ENCODE measurements at places on chromosomes 2 and 18.

- no peak for DNase-seq
These were observed 8.9 kb downstream of the AMER3 start for GRCh38 chr2:130764035-130764820.

DNA sequence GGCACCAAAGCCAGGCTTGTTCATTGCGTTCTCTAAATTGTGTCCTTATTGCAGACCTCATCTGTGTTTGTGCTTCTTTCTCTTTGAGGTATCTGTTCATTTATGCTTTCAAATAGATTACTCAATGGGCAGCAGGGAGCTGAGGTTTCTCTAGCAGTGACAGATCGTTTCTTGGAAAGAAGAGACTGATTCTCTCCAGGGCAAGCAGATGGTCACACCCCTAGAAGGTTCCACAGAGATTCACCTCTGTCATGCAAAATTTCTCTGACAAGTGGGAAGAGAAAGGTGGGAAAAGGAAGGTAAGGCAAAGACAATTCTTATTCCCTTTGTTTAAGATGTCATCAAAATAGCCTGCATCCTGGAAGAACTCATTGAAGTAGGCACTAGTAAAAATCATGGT lies 14.0 kb downstream of the DLGAP1 start:
- DNase-seq = no peak

DNA sequence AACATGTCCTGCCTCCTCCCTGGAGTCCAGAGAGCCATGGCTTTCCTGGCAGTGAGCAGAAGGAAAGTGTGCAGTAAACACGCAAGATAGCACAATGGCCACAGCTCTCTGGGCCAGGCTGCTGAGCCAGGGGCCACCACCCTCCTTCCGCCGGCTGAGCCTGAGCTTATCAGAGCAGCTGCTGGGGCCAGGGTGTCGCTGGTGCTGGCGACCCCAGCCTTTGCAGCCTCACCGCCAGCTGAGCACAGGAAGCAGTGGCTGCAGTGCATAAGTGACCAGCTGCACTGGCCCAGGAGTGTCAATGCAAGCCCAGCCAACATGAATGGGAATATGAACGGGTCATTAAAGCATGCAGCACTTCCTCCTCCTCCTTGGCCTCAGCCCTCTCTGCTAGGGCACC lies 172.0 kb downstream of the ZFP36L2 start:
- DNase-seq = no peak

- DNase-seq = no peak
These were observed 17.3 kb downstream of the RAB1A start for GRCh38 chr2:65112633-65113032.

- DNase-seq = no peak
These were observed 585 bp downstream of the ABCA12 start for GRCh38 chr2:215137741-215138340.
